ENCODE measurements at places on chromosomes 6 and 20. TPM values are rescaled to one million over a fixed set of nuclear protein-coding genes. Genes with fewer than 3 reads are reported as not detected.

- DNase-seq: no peak
These were observed 7.1 kb downstream of the TREML2 start for GRCh38 chr6:41193884-41194283.

DNA sequence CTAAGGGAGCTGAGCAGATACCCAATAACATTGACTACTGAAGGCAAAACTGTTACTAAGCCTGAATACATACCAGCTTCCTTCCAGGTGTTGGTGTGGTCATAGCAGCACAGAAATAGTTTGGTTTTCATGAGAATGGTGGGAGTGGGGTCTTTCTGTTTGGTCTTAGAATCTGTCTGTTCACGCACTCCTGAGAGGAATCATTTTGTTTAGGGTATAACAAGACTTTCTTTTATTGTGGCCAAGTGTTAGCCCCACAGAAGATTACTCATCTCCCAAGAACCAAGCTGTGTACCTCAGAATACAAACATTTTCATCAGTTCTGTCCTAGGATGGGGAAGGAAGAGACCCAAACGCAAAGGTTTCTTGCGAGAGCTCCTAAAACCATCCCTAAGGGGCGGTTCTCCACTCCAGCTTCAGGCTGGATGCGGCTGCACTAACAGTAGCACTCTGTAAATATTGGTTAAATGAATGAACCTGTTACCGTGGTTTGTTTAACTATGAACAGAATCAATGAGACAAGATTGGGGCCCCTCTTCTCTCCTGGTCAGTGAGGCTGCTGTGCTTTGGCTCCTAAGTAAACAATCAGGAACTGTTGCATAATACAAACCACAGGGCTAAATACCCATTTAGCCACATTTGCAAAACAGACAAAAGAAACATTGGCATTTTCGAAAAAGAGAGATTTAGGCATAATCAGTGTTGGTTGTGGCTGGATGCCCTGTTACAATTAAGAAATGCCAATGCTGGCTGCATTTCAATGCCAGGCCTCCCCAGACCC is 44.9 kb downstream of the SNAP25 start:
- DNase-seq: no peak

- no peak for DNase-seq
These were observed 22.8 kb upstream of the RBBP8NL start for GRCh38 chr20:62449951-62450691.

DNA sequence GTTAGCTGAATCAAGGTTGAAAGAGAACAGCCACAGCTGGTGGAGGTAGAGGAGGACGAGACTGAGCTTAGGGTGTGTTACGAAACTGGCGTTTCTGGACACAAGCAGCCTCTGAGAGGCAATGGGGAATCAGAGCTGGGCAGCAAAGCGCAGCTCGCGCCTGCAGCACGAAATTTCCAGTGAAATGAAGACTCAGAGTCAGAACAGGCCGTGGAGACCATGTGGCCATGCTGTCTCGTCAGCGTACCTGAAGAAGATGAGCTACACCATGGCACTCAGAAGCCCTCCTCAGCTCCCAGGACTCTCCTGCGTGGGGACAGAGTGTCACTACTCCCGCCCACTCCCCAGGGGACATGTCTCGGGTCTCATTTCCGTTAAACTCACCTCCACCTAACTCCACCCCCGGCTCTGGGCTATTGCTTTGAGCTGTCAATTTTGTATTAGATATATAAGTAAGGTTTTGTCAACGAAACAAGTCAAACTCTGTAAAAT is 256.9 kb downstream of the ERMARD start:
- DNase-seq: peak; percentile 10

DNA sequence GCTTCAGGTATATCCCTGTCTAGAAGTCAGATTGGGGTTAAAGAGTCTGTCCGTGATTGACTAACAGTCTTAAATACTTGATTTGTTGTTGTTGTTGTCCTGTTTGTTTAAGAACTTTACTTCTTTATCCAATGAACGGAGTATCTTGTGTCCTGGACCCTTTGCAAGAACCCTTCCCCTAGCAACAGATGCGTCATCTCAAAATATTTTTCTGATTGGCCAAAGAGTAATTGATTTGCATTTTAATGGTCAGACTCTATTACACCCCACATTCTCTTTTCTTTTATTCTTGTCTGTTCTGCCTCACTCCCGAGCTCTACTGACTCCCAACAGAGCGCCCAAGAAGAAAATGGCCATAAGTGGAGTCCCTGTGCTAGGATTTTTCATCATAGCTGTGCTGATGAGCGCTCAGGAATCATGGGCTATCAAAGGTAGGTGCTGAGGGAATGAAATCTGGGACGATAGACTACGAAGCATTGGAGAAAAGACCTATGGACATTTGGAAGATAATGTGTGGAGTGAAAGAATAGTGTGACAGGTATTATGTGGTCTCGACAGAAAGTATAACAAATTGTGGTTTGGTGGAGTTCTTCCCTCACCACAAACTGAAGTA is at the start of gene HLA-DRA:
TSS of gene HLA-DRA (plus strand) at position 286 of the 613 bp plus-strand sequence. CDS start at position 350, 64 bp downstream.
- DNase-seq: peak; percentile 43

- DNase-seq: no peak
These were observed 111.0 kb upstream of the TMEM170B start for GRCh38 chr6:11426571-11426970.

SLC17A9 gene
- 5.8 TPM for total RNA-seq

CD93 gene
- total RNA-seq: 5.6 TPM

CENPB gene
- 67.0 TPM for total RNA-seq

SCGN gene
- total RNA-seq: not detected

CDH26 gene
- 0.86 TPM for total RNA-seq

TPD52L1 gene
- not detected for total RNA-seq
